ENCODE measurements at places on chromosomes 1 and 21.

DNA sequence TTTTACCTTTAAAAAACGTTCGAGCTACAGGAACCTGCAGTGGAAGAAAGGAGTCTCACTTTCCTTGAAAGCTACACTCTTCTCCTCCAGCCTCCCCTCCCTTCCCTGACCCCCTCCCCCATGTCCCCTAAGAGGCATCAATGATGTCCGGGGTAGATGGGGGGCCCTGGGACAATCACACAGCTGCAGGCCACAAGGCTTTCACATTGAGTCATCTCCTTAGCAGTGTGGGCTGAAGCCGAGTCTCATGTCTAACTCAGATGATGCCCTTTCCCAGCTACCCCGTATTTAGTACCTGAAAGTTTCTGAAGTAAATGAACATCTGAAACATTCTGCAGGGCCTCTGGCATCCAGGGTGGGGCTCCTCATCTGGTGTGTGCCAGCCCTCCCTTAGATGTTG is 6.3 kb upstream of the GPR25 start:
- DNase-seq = peak; percentile 31

GRCh38 chr1:2890221-2890850 is 88.8 kb upstream of the TTC34 start:
- DNase-seq = no peak

DNA sequence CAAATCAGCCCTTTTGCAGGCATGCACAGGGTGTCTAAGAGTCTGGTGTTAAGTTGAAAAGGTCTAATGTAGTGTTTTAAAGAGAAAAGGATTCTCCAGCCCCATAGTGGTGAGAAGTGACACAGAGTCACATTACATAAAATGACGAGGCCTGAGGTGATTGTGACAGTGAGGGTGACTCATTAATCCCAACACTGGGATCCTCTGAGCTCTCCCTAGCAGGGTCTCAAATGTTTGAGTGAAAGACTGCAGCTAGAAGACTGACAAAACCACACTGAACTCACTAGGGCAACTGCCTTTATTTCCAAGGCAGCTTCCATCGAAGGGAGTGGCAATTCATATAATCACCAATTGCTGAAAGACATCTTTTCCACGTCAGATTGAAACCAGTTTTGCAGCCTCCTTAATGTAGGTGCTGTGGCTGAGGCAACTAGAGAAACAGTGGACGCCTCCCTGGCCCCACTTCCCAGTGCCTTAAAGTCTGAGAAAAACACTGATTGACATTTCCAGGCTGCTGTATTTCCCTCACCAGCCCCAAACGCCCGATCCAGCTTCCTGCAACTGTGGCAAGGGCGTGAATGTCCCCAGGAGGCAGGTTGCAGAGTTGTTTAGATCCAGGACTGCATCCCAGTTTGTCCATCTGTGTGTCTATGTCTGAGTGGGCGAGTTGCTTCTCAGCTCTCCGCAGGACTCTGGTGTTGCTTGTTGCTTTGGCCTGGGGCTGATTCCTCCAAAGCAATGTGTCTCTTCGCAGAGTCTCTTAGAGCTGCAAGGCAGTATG is 81.4 kb downstream of the RUNX1 start:
- DNase-seq = peak; percentile 69

DNA sequence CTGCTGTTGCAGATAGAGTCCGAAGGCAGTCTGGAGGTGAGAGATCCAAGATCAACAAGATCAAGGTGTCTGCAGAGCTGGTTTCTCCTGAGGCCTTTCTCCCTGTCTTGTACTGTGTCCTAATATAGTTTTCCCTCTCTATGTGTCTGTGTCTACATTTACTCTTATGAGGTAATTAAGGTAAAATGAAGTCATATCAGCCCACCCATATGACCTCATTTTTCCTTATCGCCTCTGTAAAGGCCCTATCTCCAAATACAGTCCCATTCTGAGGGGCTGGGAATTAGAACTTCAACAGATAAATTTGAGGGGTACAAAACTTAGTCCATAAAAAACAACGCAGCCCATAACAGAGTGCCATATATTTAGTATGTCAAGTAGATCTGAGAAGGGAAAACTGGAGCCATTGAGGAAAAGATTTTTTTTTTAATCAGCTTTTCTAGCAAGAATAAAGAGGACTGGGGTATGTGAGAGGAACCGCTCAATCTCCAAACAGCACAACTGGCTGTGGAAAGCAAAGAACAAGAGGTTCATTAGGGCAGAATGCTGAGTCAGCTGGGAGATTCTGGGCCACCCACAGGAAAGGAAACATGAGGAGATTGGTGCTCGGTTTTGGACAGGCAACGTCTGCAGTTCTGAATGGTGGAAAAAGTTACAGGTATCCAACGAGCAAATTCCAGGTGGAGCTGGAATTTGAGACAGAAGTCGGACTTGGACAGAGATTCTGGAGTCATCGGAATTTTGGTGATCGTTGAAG is 65.7 kb downstream of the MAP3K21 start:
- DNase-seq = no peak

- DNase-seq = no peak
Observed at GRCh38 chr1:205837382-205837970, 12.5 kb downstream of the PM20D1 start.

GRCh38 chr1:85240174-85240601 is 19.3 kb downstream of the C1orf52 start:
- no peak for DNase-seq

DNA sequence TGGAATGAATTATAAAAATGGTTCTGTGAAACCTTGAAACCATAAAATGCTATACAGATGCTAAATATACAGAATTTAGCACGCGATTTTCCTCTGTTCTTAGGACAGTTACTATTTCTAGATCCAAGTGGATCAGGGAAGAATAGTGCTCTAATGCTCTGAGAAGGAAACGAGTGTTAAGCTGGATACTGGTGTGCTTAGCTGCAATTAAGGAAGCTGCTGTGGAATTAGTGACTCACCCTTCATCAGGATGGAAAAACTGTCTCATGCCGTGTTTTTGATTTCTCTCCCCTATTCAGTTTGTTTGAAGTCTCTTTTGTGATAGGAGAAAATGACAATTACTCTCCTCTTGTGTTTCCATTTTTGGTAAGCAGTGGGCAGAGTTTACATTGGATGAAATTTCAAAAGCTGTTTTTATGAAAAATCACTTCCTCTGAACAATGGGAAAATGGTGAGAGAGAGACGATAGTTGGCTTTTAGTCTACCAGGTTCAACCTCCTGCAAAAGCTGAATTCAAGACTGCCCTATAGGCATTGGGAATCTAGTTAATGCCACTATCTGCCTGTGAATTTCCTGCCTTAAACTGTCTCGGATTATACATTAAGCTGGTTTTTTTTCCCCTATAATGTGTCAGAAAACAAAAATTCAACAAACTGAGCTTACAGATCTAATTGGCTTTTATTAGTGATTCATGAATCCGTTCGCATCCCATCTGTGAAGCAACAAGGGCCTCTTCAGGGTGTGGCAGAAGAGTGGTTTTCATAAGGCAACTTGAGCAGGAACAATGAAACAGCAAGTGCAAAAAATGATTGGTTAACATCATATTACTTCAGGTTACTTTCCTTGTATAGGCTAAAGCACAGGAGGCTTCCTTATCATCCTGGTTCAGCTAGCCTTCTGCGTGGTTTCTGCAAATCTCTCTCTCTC is 179.8 kb downstream of the ST6GALNAC3 start:
- DNase-seq = peak; percentile 62

DNA sequence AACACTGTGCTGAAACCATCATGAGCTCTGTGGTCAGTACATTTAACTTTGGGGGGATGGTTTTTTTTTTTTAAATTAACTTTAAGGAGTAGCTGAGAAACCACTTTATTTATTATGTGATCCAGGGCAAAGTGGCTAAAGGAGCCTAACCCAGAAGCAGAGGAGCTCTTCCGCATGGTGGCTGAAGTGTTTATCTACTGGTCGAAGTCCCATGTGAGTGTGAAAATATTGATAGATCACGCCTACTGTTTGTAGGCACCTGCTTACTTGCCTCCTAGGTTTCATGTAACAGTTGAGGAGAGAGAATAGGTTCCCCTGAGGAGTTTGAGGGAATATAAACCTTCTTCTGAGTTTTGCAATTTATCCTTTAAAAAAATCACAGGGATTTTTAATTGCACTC is 181.4 kb downstream of the ZP4 start:
- no peak for DNase-seq

GRCh38 chr1:184487531-184488193 is 100.8 kb downstream of the C1orf21 start:
- DNase-seq = no peak

GRCh38 chr1:151196292-151196800 is 2.0 kb upstream of the PIP5K1A start:
- peak; percentile 83 for DNase-seq

- DNase-seq = no peak
Observed at GRCh38 chr1:59066236-59066635, 230.7 kb upstream of the FGGY start.

DNA sequence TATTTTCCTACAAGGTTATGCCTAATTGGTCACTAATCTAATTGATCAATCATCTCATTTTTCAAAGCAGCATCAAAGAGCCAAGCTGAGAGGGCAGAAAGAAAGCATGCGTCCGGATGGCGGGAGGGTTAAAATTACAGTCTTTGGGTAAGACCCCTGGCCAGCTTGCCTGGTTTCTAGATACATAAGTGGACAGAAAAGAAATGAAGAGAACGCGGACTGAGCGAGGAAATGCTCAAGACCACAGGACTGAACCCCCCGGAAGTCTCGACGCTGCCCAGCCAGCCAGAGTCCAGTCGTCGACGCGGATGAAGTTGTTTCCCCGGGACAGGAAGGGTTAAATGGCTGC is 297.2 kb downstream of the OMA1 start:
- no peak for DNase-seq

DNA sequence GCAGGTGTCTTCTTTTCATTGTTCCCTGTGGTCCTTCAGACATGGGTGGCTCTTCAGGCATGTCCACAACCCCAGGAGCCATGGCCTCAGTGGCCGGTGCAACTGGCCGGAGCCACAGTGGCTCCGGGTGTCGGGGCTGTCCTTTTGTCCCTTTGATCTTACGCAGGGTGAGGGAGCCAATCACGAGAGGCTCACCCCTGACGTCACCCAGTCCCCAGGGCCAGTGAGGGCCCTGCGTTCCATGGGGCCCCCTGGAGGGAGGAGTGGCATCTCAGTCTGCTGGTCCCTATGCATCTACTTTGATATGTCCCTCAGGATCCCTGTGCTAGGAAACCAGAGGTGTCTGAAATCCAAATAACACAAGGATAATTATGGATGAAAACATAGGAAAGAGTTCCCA is 29.3 kb downstream of the ZSCAN20 start:
- no peak for DNase-seq

DNA sequence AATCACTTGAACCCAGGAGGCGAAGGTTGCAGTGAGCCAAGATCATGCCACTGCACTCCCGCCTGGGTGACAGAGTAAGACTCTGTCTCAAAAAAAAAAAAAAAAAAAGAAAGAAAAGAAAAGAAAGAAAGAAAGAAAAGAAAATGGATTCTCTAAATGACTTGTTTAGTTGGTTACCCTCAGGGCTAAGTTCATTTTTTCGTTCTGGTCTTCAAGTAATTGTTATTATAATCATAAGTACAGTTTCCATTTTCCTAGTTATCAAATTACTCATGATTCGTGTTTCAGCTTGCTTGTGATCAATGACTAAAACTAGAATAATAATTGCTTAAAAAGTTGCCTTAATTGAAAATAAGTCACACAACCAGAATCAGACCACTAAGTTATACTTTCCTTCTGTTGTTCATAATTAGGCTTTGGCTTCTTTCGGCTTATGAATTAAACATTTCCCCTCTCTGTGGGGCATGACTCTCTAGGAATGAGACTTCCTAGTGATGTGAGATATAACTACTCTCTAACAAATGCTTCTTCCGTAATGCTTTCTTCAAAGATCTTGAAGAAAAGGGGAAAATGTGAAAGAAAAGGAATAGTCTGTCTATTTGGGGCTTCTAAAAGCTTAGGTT is 9.6 kb upstream of the RLF start:
- no peak for DNase-seq

- DNase-seq = no peak
Observed at GRCh38 chr1:205438213-205439158, 16.6 kb upstream of the LEMD1 start.

DNA sequence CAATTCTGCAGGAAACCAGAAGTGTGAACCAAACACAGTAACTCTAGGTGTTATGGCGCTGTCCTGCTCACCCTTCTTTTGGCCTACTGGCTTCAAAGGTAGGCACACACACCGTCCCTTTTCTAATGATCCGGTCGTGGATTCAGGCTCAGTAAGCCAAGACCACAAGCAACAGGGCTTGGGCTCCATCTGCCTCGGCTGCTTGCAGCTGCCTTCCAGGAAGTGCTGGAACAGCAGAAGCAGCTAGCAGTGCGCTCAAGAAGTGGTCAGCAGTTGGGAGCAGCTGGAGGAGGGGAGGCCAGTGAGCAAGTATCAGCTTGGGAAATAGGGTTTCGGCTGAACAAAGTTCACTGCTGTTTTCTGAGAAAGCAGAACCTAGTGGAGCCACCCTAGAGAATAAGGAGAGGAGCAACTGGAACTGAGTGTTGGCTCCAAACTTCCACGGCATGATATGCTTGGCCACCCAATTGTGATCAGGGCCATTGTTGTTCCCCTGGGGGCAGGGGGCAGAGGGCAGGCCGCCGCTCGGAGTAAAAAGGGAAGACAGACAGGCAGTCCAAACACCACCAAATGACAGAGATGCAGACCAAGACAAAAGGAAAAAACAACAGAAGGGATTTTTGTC is 173.4 kb downstream of the TOMM20 start:
- peak; percentile 98 for DNase-seq

GRCh38 chr1:151401125-151401788 is 1.9 kb downstream of the PSMB4 start:
- DNase-seq = no peak

DNA sequence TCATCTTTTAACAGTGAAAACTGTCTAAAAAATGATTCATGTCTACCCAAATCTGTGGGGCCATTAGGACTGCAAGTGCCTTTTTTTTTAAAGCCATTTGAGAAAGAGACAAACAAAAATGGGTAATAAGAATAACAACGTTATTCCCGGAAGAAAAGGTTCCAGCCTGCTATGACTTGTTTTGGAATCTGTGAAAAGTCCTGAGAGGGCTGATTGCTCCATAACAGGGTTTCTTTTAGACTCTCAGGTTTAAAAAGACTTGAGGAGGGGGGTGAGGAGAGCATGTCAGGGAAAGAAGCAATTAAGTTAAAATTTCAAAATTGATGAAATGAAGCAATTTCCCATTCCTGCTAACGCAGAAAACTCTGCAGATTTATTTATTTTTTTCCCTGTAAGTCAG is 56.4 kb downstream of the CACHD1 start:
- no peak for DNase-seq

DNA sequence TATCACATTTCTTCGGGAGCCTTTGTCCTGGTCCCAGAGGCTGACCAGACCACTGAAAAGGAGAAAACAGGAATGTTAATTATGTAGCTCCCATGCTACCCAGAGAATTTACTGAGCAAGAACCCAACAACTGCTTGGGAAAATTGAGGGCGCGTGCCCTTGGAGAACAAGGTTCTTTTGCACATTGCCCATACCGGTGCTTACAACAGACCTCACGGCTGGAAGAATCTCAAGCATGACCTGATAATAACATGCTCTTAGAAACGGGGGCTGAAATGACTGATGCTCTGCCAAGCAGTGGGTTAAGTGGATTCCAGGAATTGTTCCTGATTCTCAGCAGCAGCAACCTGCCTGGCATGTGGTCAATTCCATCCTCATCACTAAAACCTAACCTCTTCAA is 49.3 kb upstream of the AJAP1 start:
- no peak for DNase-seq

- DNase-seq = no peak
Observed at GRCh38 chr1:226990133-226990716, 50.1 kb downstream of the COQ8A start.

- DNase-seq = no peak
Observed at GRCh38 chr1:100354971-100355394, 2.7 kb downstream of the CDC14A start.

- DNase-seq = no peak
Observed at GRCh38 chr1:98057236-98057910, 136.5 kb upstream of the DPYD start.

Data from MV-4-11 (cell line).